Urinary bladder (tissue), 4 donors: ENCODE measurements at places on chromosomes 6 and 20.
A peak's percentile ranks its signal among the peaks of the same experiment; 100 is the strongest.

GRCh38 chr6:54717849-54718455 is 128.6 kb upstream of the FAM83B start:
- DNase-seq: peak; percentile 45

GRCh38 chr6:125658136-125658535 is 91.3 kb upstream of the HEY2 start:
- no peak for DNase-seq

GRCh38 chr6:150177952-150178520 is 35.2 kb downstream of the PPP1R14C start:
- no peak for DNase-seq

- no peak for DNase-seq
Measured at GRCh38 chr6:153644000-153644399, 395.0 kb upstream of the OPRM1 start.

DNA sequence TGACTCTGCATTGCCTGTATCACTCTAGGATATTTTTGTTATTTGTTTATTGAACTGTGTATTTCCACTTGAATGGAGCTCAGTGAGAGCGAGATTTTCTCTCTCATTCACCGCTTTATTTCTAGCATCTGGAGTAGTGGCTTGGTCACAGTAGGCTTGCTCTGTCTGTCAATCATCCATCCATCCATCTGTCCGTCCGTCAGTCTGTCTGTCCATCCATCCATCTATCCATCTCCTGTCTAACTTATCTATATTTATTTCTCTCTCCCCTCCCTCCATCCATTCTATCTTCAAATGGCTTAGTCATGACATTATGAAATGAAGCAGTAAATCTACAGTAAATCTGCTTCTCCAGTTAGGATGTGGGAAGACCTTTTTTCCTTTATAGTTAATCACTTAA is 94.6 kb downstream of the TIAM2 start:
- DNase-seq: no peak

DNA sequence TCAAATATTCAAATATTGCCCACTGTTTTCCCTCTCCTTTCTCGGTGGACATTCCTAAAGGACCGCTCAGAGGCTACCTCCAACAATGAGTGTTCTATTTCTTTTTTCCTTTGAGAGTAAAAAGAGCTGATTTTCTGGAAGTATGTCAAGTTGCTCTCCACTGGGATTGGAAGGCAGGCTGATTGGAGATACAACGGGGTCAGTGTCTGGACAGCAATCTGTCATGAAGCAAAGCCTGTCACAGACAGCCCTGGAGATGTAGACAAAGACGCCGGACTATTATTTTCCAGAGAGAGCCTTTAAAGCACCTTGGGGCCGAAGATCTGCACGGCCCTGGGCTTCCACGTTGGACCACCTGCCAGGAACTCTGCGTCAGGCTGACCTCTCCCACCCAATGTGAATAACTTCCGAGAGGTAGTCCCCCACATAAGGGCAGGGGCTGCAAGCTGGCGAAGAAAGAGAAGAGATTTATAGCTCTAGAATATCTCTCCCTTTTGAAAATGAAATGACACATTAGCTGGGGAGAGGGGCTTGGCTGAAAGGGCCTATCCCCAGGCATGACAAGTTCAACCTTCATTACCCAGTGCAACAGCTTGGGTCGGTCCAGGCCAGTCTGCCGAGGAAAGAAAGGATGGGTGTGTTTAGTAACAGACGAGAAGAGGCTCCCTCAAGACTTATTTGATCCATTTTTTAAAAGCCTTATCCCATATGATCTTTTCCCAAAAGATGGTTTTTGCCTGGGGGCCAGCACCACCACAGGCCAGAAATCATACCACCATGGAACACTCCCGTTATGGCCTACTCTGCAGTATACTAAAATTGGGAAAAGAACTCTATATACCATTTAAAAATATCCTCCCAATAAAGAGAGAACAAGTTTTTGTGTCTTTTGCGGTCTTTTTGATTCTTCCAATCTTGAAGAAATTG is 131.1 kb downstream of the OLIG3 start:
- no peak for DNase-seq

DNA sequence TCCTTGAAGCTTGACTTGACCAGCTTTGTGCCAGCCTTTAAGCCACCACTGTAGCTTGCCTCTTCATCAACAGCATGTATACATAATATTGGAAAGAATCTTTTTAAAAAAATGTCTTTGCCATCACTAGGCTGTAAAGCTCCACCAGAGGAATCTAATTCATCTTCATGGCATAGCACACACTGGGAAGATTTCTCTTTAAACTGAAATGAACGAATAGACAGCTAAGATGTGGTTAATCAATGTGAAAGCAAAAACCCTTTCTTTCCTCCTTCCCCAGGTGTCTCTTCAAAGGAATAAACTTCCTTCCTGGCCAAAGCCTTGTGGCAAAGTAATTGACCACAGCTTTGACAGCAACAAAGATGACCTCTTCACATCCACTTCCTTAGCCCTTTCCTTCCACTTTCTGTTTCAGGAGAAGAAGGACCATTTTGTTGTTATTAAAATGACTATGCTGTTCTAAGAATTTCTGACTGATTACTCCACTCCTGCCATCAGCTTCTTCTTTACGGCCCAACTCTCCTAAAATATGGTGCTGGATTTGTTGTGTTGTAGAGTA is 428.7 kb upstream of the SOX4 start:
- no peak for DNase-seq

GRCh38 chr6:116445102-116445501 is 16.1 kb upstream of the CALHM6 start:
- DNase-seq: no peak

DNA sequence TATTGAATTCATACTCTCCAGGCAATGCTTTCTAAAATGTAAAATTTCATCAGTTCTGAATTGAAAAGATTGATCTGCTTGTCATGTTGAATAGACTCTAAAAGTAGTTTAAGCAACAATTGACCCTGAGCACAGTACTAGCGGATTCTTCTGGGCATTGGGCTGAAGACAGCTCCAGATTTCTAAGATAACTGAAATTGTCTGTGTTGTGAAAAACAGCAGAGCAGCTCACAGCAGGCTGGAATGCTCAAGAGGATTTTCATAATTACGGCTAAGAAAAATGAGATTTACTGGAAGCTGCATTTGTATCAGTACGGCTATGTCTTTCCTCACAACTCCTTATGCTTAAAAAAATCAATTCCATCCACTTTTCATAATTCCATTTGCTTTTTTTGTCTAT is 373.7 kb downstream of the HACE1 start:
- no peak for DNase-seq

DNA sequence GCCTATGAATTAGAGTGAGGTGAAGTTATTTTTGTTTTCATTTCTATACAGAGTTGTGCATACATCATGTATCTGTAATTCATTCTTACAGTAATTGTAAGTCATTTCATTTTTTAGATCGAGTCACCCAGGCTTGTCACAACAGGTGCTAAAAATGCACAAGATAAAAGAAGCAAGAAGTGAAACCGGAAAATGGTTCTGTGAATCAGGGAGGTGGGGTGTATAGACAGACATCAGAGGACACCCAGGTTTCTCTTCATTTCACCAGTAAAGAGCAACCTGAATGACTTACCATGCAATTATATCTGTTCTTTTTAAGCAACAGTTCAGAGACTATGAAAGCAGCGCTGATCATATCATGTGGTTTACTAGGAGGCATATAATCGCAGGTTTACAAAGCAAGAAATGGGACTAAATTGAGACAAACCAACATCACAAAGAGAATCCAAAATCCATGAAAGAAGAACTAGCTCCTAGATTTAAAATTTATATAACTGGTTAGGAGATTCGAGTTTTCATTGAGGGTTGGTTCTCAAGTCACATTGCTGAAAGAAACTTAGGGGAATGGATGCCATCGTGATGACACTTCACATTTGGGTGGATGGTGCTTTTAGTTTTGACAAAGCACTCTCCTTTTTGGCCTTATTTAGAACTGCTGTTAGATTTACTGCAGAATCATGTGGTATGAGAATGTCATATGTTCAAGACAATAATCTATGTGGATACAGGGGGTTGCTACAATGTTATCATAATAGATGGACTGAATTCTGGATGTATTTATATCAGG is 27.9 kb upstream of the TBC1D7 start:
- no peak for DNase-seq

- no peak for DNase-seq
Measured at GRCh38 chr6:105882121-105882803, 203.9 kb upstream of the PRDM1 start.

DNA sequence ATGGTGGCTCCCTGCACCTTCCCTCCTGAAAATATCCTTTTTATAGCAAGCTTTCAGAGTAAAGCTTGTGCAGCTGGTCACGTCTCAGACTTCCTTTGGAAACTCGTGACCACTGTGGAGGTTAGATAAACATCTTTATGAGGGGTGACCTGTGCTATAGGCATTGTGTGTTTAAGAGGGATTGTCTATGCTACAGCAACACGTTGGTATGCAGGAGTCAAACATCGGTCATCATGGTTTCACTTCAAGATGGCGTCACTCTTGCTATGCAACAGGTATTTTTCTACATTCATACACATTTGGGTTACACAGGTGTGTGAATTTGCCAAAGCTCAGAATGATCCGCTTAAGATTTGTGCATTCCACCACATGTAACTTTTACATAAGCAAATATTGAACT is 14.6 kb upstream of the BLCAP start:
- DNase-seq: no peak

DNA sequence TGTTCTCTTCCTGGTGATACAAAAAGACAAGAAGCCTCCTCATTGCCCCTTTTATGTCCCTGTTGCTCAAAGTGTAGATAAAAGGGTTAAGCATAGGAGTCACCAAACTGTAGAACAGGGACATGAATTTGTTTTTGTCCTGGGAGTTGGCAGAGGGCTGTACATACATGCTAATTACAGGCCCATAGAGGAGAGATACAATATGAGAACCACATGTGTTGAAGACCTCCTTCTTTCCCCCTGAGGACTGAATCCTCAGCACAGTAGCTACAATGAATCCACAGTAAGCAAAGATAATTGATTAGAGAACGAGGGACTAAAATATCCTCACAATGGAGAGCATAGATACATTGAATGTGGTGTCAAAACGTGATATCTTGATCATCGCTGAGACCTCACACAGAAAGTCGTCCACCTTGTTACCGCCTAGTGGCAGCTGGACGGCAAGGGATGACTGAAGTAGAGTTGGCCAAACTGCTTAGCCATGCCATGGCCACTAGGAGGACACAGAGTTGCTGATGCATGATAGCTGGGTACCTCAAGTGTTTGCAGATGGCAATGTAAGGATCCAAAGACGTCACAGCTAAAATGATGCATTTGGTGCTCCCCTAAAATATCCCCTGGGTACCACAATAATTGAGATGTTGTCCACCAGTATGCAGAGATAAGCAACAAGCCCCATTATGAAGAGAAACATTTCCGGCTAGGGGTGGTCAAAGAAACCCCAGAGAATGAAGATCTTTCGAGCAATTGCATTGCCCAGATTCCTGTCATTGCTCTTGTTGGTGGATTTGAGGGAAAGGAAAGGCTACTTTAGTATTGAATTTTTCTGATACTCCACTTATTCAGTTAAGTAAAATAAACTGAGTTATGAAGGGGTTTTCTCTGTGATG is 15.0 kb downstream of the OR2B3 start:
- no peak for DNase-seq

DNA sequence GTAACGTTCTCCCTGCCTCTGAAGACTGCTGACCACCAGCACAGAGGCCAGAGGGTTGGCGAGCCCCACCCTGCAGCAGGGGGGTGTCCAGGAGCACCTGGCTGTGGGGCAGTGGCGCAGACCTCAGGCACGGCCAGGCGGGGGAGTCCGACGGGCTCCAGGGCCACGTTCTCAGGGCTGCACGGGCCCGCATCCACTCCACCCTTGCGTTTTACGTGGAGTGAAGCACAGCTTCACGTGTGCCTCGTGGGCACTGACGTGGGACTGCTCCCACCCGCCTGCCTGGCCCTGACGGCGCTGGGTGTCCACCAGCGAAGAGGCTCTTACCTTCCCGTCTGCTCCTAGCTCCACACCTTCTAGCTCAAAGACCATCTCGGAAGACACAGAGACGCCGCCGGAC is 6.9 kb downstream of the RPS21 start:
- no peak for DNase-seq

DNA sequence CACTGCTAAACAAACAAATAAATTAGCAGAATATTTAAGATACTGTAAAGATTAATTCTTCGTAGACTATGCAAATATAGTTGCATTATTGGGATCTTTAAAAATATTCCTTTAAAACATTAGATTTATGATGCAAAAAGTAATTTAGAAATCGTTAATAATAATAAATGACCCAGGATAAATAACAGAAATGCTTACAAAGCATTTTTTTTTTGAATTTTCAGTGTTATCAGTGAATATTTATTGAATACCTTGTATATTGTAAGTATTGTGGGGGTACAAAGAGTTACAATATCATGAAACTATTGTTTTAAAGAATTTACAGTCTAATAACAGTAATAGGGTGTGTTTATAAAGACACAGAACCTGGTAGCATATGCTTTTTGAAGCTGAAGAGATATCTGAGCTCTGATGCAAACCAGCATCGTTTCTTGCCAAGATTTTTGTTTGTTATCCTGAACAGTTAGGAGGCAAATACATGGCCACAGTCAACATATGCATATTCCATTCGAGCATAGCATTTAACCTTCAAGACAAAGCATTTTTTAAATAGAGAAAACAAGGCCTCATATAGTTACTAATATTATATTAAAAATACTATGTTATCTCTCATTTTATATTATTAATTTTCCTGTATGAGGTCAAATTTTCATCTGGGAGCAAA is 487.2 kb downstream of the PHF3 start:
- no peak for DNase-seq

- DNase-seq: no peak
Measured at GRCh38 chr6:94289131-94289530, 869.8 kb upstream of the EPHA7 start.

DNA sequence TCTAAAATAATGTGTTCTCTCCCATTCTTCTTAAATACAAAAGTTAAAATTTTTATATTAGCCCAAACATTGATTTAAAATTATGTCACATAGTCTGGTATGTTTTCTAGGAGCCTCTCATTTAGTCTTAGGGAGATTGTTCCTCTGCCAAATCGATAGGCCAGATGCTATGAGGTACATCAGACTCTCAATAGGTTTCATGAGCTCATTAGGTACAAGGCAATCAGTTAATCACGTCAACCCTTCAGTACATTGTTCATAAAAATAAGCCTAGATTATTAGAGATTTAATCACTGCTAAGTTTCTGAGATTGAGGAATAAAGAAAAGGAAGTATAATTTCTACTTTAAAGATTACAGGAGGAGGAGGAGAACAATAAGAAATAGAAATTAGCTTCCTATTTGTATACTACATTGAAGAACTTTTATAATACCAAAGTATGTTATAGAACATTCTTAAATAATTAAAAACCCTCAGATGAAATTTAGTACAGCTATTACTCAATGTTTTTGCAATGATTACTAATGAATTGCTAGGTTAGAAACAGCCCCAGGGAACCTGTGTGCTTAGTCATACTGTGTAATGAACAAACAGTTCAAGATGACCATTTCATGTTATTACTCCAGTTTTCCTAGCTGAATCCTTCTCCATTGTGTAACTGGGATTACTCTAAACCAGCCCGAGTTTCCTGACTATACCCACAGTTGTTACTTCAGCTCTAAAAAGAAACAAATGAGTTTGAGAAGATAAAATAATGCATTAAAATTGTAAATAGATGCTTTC is 117.0 kb downstream of the BMP5 start:
- no peak for DNase-seq
